Activated CD4-positive, alpha-beta T cell treated with anti-CD3 and anti-CD28 coated beads, Interleukin-2, amount 50 U/mL, for 48 hours (primary cell): ENCODE measurements at places on chromosomes 4 and X.

- DNase-seq: no peak
Observed at GRCh38 chr4:80393970-80394250, 58.4 kb downstream of the CFAP299 start.

GRCh38 chrX:100615005-100615404 lies 21.6 kb downstream of the TSPAN6 start:
- no peak for DNase-seq

DNA sequence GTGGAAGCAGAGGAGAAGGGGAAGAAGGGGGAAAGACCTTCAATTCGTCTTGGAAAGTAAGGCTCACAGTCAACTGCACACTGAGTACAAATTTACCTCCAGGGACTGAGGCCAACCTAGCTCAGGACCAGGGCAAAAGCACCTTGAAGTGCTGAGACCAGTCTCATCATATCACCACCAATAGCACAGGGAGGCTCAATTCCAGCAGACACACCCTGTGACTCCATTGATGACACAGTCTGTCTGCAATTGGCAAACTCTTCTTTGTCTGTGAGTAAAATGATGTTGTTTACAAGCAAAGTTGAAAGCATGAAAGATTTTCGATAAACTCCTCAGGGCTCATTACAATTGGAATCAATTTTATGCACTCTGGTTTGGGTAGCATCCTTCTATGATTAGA lies 32.3 kb downstream of the TRIML1 start:
- DNase-seq: no peak

GRCh38 chrX:136194536-136194935 lies 47.2 kb downstream of the FHL1 start:
- no peak for DNase-seq

DNA sequence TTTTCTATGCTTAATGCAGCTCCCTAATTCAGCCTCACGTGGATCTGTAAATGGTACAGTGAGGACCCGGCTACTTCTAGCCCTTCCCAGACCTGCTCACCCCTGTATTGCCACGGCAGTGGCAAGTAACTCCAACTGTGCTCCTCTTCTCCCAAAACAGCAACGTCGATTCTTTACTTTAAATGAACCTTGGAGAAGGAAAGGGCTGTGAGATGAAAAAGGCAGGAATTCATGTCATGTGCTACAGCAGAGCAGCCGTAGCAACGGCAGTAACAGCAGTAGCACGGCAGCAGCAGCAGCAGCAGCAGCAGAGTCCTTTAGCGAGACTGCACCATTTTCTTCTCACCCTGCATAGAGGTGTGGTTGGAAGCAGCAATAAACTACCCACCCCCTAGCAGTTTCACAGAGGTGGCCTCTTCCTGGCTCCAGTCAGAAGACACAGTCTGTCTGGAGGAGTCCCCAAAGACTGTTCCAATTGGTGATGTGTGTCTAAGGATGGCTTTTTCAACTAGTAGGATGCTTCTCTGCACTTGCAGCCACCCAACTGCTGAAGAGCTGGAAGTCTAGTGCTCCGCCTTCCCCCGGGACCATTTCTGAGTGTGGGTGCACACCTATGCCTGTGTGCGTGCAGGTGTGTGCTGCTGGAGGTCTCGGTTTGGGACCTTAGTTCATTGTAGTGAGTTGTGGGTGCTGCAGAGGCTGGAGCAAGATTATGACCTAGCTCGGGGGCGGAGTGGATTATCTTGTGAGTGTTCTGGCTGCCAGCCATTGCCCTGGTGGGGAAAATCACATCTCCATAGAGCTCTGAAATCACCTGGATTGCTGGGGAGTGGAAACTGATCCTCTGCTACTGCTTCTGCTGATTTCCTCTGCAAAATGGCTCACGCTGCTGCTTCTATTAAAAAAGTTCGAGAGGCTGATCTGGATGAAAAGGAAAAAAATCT lies 67.2 kb downstream of the ANK2 start:
- DNase-seq: no peak

DNA sequence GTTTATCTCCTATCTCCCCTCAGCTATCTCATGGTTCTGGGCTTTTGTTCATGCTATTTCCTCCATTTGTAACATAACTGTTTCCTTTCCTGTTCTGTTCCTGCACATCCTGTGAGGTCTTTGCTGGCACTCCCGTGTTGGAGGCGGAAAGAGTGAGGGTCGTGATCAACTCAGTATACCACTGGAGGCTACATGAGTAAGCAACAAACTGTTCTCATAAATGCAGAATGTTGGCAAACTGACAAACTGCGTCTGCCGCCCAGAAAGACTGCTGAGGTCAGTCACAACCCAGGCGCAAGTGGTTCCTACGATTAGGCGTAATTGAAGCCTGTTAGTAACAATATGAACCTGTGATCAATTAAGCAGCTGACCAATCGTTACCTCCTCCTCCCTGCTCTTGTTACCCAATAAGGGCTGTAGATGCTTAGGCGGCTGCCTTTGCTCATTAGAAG lies 48.8 kb downstream of the C4orf33 start:
- DNase-seq: no peak

DNA sequence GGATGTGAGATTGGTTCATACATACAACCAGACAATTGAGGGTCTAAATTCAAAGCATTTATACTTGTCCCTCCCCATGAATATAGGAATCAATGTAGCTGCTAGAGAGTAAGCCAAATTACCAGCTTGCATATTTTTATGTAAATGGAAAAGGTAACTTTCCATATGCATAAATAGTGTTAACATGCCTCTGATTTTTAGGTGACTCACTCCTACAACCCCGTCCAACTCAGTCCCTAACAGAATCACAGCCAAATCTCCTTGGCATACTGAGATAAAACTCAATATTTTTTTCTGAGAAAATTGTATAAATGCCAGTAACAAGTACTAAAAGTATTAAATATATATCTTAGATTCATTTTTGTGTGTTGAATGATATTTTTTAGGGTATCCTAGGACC lies 67.2 kb downstream of the INPP4B start:
- DNase-seq: no peak

DNA sequence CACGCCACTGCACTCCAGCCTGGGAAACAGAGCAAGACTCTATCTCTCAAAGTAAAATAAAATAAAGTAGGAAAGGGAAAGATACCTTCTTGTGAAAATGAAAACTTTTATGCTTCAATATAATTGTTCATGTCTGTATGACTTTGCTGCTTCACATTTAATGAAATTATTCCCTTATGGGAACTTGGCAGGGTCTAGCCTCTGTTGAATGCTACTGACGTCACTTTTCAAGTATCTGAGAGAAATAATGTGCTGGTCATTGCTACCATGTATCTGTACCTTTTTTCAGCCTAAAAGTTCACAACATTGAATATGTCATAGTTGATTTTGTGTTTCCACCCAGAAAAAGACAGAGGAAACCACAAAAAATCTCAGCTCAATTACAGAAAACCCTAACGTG lies 65.2 kb downstream of the PRDM5 start:
- no peak for DNase-seq

DNA sequence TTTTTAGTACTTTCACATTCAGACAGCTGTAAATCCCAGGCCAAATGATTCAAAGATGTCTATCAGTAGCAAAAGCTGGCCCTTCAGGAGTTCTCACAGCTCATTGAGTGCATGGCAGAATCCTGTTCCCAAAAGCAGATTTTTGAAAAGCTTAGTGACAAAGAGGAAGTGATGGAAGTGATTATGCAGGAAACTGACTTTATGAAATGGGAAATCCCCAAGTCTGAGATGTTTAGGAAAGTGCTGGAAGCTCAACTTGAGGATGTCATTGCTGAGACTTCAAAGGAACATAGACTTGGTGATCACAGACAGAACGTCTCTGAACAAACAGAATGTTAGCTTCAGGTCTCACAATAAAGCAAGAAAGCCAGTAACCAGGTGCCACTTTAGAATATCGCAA lies 51.0 kb upstream of the CFAP47 start:
- DNase-seq: no peak

DNA sequence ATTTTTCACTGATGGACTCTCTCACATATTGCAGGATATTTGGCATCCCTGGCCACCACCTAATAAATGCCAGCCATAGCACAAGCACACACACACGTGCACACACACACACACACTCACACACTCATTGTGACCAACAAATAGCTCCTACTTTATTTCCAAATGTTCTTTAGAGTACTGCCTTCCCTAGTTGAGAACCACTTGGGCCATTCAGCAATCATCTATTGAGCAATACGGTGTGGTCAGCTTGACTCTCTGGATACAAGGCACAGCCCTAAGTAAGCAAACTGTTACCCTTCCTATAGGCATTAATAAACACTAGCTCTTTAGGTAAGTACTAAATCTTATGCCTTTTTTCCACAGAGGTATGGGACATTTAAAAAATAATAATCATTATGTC lies 21.1 kb downstream of the CORIN start:
- DNase-seq: no peak

- no peak for DNase-seq
Observed at GRCh38 chr4:75904076-75904475, 1.8 kb upstream of the PPEF2 start.

DNA sequence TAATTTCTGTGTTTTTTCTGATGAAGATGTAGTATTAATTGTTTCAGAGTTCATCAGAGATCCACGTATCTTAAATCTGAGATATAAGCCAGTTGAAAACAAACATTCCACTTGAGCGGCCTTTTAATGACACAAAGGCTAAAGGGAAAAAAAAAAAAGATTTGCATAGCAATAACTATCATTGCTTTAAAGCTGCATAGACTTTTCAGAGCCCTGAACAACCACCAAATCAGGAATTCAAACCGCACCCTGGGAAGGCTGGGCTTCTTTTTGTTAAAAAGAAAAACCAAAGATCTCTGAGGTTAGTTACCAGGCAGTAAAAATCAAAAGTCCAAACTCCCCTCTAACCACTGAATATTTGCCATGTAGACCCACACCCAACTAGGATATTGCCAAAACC lies 206.0 kb downstream of the HHIP start:
- DNase-seq: no peak

DNA sequence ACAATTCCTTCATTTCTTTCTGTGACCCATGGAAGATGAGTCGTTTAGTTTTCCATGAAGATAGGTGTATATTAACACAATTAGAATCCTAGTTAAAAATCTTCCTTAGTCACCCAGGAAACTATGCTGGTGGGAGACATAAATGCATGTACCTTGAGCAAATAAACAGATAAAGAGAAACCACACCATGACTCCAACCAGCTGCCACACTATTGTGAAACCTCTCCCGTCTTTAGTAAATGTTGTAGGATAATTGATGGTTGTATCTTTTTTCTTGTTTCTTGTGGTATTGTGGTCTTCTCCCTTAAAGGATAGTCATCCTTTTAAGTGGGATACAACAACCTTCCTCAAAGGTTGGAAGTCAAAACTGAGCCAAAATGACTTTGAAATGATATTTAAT lies 103.8 kb upstream of the LEF1 start:
- DNase-seq: no peak

- DNase-seq: no peak
Observed at GRCh38 chr4:73962724-73963123, 19.1 kb downstream of the PF4 start.

DNA sequence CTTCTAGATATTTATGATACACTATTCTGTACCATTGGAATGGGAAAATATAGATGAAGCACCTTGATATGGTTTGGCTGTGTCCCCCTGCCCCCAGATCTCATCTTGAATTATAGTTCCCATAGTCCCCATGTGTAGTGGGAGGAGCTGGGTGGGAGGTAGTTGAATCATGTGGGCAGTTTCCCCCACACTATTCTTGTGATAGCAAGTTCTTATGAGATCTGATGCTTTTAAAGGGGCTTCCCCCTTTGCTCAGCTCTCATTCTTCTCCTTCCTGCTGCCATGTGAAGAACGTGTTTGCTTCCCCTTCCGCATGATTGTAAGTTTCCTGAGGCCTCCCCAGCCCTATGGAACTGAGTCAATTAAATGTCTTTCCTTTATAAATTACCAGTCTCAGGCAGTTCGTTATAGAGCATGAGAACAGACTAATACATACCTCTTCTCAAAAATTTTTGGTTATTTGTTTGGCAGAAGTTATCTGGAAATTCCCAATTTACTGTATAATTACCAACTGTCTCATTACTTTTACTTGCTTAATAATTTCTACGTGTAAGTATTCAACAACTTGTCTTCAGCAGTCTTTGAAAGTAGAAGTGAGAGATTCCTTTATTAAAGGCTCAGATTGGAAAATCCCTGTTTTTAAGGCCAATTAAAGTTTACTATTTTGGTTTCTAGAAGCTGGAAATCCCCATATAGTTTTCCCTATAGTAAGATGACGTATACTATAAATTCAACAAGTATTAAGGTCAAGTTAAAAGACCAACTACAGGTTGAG lies 152.7 kb downstream of the RNF150 start:
- no peak for DNase-seq

GRCh38 chrX:108731153-108731552 lies 5.2 kb downstream of the IRS4 start:
- no peak for DNase-seq
